ENCODE measurements at places on chromosomes 5 and 9.

- DNase-seq: no peak
These were observed 67.5 kb downstream of the KCNIP1 start for GRCh38 chr5:170571281-170571731.

GRCh38 chr9:136189394-136190236 lies 15.3 kb downstream of the LHX3 start:
- no peak for DNase-seq

DNA sequence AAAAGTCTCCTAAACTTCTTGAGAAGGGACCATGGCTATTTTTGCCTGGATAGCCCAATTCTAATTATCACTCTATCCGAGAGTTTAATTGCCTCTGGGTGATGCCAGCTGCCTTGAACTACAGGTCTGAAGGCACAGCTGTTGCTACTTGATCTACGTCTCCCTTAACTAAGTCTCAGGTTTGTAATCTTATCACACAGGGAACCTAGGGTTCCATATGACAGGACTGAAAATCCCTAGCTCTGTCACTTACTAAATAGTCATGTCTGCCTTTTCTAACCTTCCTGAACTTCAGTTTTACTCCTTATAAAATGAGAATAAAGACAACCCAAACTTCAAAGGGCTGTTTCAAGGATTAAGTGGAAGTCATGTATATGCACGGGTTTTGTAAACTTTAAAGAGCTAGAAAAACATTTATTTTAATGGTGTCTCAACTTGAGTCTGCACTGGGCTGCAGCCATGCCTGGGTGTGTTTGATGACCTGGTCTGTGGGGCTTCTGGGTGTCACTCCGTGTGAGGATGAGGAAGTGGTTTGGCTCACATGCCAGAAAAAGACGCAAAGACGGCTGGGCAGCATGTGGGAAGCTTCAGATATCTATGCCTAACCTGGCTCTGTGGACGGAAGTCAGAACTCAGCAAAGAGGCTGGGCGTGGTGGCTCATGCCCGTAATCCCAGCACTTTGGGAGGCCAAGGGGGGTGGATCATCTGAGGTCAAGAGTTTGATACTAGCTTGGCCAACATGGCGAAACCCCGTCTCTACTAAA lies 129.3 kb upstream of the SLC44A1 start:
- DNase-seq: peak; percentile 33

DNA sequence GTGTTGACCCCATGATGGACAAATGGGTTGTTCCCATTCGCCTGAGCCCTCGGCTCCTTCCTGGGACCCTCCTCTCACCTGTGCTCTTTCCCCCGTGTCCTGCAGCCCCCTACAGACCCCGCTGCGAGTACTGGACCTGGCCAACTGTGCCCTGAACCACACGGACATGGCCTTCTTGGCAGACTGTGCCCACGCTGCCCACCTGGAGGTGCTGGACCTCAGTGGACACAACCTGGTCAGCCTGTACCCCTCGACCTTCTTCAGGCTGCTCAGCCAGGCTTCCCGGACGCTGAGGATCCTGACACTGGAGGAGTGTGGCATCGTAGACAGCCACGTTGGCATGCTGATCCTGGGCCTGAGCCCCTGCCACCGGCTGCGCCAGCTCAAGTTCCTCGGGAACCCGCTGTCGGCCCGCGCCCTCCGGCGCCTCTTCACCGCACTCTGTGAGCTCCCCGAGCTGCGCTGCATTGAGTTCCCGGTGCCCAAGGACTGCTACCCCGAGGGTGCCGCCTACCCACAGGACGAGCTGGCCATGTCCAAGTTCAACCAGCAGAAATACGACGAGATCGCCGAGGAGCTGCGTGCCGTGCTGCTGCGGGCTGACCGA lies 3.4 kb downstream of the LRRC14B start:
- no peak for DNase-seq

GRCh38 chr9:125822902-125823301 lies 75.7 kb downstream of the PBX3 start:
- peak; percentile 7 for DNase-seq

GRCh38 chr5:92580814-92581213 lies 1000.2 kb downstream of the NR2F1-AS1 start:
- DNase-seq: no peak

- no peak for DNase-seq
These were observed 10.8 kb downstream of the UBLCP1 start for GRCh38 chr5:159273923-159274322.

DNA sequence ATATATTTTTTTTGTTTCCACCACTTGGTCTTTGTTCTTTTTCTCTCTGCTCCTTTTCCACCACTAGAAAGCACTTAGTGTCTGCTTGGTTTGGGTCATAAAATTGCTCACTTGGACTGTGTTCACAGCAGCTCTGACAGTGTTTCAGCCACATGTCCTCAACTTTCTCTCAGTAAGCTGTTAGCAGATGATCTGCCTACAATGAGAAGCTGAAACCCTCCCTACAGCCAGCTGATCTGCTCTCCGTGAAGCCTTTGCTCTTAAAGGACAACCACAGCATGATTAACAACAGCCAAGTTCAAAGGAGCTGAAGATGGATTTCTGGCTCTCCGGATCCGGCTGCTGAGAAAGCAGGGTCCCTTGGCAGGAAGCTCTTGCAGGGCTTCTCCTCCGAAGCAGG lies 31.6 kb downstream of the PRLR start:
- DNase-seq: no peak

DNA sequence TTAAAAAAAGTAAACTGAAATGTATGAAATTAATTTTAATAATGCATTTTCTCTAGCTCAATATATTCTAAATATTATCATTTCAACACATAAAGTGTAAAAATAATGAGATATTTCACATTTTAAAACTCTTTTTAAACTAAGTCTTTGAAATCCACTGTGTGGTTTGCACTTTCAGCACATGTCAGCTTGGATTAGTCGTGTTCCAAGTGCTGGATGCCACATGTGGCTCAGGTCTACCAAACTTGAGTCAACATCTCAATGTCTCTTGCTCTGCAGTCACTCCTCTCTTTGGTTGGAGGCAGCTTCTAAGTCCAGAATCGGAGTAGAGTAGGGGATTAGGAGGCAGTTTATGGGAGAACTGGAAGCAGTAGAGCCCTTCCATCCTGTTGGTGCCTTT lies 173.7 kb upstream of the ANKRD55 start:
- no peak for DNase-seq
